ENCODE measurements at places on chromosomes 4 and X.

DNA sequence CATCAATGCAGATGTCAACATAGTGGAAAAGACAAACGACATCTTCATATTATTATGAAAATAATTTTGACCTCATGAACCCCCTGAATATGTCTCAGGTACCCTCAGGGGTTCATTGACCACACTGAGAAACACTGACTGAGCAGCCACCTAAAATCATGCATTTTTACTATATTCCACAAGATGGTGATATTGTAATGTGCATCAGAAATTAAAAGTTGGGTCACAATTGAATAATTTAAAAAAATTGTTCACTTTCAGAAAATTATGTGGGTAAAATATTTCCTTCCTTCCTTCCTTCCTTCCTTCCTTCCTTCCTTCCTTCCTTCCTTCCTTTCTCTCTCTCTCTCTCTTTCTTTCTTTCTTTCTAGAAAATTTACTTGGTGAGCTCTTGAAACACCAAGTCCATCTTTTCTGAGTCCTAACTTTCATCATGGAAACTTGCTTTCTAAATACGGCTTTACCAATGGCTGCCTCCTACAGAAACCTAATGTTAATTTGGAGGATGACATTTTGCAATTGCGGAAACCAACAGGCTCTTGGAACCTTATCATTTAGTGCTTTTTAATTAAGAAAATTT lies 103.6 kb downstream of the RTL3 start:
- DNase-seq, result no peak

DNA sequence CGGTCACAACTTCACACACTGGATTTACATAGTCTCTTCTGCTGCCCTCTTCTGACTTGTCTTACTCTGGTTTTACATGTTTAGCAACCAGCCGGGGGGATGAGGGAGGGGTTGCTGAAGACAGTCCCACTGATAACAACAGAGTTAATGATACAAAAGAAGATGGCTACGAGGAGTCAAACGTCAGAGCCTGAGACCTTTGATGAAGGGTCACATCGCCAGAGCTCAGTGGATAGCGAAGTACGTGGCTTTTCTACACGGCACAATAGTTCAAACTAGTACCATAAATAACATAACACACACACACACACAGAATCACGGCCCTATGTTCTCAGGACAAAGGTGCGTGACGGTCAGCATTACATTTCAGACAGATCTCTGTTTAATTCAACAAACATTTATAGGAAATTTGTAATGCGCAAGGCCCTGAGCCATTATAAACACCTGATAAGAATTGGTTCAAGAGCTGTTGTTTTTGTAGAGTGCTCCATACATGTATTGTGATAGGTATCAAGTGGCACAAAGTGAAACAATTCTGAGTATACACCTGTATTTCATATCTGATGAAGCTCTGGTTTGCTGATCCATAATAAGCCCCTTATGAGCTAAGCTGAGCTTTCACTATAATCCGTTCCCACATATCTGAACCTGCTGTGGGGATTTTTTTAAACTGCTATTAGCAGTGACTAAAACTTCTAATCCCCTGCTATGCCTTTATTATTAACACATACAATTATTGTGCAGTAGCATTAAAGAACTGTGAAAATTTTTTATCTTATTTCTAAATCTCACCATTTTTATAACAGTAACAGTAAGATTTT lies 100.0 kb downstream of the NR3C2 start:
- DNase-seq, result no peak

- no peak for DNase-seq
These were observed 36.6 kb downstream of the MAGEE2 start for GRCh38 chrX:75748431-75748830.

GRCh38 chr4:60805500-60806313 lies 394.4 kb upstream of the ADGRL3 start:
- no peak for DNase-seq

GRCh38 chr4:185039508-185040273 lies 21.4 kb downstream of the HELT start:
- peak; percentile 55 for DNase-seq

- DNase-seq, result no peak
These were observed 11.2 kb upstream of the ZNF185 start for GRCh38 chrX:152886716-152887115.

DNA sequence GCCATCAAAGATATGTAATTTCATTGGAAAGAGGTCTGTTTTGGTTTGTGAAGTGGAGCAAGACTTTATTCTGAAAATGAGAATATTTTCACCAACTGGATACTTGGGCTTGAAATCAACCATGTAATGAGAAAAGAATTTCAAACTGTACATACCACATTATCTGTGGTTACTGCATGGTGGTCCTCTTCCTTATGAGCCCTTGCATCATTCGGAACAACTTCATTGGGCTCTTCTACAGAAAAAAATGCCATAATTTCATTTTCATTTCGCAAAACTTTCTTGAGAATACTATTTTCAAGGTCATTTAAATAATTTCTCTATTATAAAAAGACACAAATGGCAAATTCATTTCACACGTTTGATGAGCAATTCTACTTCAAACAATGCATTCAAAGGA lies 148.6 kb upstream of the RPS6KA6 start:
- DNase-seq, result no peak

- no peak for DNase-seq
These were observed 121.7 kb upstream of the KCNIP4 start for GRCh38 chr4:22070256-22070655.

- peak; percentile 27 for DNase-seq
These were observed 395.2 kb downstream of the MID1IP1 start for GRCh38 chrX:39196192-39197102.

- DNase-seq, result no peak
These were observed 55.7 kb downstream of the TBC1D14 start for GRCh38 chr4:6965329-6965728.

- no peak for DNase-seq
These were observed 242.5 kb downstream of the CFAP299 start for GRCh38 chr4:80578001-80578400.

- DNase-seq, result no peak
These were observed 18.8 kb downstream of the L1CAM start for GRCh38 chrX:153867139-153867538.

GRCh38 chr4:169351872-169352271 lies 81.1 kb upstream of the SH3RF1 start:
- peak; percentile 27 for DNase-seq

GRCh38 chrX:17642891-17643290 lies 94.4 kb upstream of the SCML1 start:
- DNase-seq, result no peak

DNA sequence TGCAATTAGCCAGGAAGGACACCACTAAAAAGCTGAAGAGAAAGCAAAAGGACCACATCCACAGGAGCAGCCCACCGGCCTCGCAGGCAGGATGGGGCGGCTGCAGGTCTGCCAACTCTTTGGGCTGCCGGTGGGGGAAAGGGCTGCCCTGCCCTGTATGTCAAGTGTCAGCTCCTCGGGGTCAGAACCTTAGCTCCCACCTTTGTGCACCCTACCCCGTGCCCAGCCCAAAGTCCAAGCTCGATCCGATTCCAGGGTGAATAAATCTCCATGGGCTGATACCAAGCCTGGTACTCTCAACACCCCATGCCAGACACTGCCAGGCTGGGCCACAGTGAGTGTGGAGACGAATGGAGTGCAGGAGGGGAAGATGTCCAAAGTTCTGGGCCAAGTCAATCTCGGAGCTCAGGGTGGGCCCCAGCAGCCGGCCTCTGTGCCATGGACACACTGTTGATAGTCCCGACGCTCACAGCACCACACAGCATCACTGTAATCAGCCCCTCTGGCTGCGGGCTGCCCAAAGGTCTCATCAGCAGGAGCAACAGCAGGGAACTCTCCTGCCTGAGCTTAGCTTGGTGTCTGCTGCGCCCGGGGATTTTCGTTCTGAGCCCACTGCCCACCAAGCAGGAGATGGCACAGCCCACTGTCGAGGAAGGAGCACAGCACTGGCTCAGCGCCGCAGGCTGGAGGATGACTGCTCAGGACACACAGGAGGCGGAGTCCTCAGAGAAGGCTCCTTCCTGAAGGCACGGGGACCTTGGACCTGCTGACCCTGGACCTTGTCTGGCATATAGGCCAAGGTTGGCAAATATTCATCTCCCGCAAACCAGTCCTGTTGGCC lies 84.4 kb downstream of the JAKMIP1 start:
- no peak for DNase-seq

- no peak for DNase-seq
These were observed 63.0 kb upstream of the HHIP start for GRCh38 chr4:144582975-144583374.

GRCh38 chr4:142696334-142697122 lies 149.6 kb downstream of the INPP4B start:
- no peak for DNase-seq

- no peak for DNase-seq
These were observed 75.7 kb upstream of the DCLK2 start for GRCh38 chr4:150002561-150002960.

DNA sequence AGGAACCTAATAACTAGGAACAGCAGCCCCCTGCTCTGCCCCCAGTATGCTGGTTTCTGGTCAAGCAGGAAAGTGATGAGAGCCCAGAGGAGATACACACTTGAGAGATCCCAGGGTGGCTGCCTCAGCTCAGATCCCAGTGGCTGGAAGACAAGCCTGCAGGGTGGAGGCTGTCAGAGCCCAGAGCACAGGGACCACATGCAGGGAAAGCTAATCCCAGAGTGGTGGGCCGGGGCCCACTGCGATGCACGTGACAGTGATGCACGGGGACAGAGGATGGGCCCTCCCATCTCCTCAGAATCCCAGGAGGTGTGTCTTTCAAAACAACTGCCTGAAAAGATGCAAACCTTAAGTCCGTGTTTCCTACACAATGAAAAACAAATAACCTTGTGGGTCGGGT lies 29.1 kb upstream of the CRMP1 start:
- DNase-seq, result no peak

GRCh38 chr4:123250843-123251242 lies 145.8 kb upstream of the SPRY1 start:
- peak; percentile 43 for DNase-seq

- no peak for DNase-seq
These were observed 901.9 kb upstream of the AGA start for GRCh38 chr4:178344096-178344495.

GRCh38 chr4:24912252-24913118 lies at the start of gene CCDC149:
TSS of gene CCDC149 (minus strand) at chr4:24913042. CDS start at chr4:24912864, 178 bp downstream.
- peak; percentile 68 for DNase-seq

GRCh38 chr4:20042769-20043168 lies 208.9 kb upstream of the SLIT2 start:
- no peak for DNase-seq

- no peak for DNase-seq
These were observed 63.2 kb downstream of the ANTXR2 start for GRCh38 chr4:80009806-80010205.

DNA sequence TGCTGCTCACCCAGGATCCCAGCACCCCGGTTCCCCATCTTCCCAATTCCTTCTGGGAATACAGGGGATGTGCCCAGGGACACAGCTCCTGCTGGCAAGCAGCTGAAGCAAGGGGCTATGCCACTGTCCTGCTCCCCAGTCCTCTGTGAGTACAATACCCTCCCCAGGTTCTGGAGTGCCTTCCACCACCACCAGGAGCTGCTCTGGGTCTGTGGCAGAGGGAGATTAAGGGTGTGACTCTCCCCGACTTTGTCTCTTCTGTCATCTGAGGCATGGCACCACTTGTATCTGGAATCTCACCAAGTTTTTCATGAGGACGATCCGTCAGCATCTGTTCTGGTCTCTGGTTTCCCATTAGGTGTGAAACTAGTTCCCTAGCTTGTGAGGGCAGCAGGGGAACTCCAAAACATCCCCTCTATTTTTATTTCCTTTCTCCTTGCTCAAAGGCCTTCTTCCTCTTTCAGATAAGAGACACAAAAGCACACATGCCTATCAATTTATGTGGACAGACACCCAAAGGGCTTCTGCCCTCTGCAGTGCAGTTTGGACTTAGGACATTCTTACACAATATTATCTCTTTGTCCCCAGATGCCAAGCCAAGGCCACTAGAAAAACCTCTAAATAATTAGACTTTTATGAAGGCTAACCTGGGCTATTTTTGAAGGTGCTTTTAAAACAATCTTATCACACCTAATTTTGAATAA lies 26.8 kb downstream of the MGST2 start:
- DNase-seq, result no peak

DNA sequence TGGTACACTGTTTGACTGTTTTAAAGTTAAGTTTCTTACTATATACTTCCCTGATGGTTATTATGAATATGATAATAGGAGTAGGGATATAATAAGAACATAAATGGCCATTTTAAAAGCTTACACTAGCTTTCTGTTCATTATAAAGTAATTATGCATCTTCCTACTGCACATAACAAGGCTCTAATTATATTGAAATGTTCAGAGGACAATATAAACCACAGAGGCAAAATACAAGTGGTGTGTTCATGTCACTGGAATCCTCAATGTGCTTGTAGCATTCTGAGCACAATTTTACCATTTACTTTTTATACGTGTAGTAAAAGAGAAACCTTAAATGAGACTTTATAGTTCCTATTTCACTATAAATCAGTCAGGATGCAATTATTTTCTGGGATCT lies 268.3 kb downstream of the TMA16 start:
- DNase-seq, result no peak

DNA sequence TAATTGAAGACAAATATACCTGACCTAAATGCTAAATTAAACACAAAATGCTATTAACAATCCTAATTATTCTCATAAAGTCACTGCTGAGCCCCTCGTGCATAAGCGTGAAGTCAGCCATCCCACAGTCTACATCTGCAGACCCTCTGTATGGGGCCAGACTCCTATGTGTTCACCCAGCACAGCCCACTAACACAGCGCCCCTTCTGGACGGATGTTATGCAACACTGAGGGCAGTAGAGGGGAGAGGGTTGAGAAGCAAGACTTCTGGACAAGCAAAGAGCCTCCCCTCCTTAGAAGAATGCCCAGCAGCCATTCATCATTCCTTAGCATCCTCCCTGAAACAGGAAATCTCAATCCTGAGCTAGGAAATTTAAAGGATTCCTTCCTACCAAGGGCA lies 7.9 kb downstream of the TRPC3 start:
- no peak for DNase-seq

DNA sequence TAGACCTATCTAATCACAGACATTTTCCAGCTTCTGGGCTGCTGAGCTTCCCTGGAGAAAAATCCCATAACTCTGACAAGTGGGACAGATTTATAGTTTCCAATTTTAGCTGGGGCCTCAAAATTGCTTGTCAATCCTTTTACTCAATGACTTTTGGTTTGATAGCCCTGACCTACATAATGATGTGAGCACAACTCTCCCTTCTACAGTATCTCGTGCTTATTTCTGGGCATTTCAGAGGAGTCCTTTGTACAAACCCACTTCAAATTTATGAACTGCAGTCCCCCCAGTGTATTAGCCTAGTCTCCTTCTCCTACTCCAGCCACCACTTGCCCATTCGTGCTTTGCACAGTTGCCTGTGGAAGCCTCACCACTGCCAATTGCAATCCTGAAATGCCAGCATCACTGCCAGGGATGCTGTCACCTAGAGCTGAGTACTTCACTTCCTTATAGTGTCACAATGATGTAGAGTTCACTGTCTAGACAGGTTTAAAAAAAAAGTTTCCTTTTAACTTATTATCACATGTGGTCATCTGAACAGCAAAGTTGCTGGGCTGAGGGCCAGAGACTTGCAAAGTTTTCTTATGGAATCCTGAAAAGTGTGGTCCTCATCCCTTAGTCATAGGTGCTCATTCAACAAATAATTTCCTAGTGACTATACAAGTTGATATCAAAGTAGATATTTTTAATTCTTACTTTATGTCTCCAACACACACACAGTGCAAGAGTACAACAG lies 21.2 kb downstream of the TRAM1L1 start:
- no peak for DNase-seq

- no peak for DNase-seq
These were observed 82.5 kb upstream of the GC start for GRCh38 chr4:71866212-71866885.

- no peak for DNase-seq
These were observed 438.1 kb downstream of the INPP4B start for GRCh38 chr4:142408003-142408441.

Measured in uterus (tissue), 4 donors.